Hematopoietic multipotent progenitor cell (in vitro differentiated cells): ENCODE measurements at places on chromosomes 16 and 17. TPM values are rescaled to one million over a fixed set of nuclear protein-coding genes. Genes with fewer than 3 reads are reported as not detected.

DNA sequence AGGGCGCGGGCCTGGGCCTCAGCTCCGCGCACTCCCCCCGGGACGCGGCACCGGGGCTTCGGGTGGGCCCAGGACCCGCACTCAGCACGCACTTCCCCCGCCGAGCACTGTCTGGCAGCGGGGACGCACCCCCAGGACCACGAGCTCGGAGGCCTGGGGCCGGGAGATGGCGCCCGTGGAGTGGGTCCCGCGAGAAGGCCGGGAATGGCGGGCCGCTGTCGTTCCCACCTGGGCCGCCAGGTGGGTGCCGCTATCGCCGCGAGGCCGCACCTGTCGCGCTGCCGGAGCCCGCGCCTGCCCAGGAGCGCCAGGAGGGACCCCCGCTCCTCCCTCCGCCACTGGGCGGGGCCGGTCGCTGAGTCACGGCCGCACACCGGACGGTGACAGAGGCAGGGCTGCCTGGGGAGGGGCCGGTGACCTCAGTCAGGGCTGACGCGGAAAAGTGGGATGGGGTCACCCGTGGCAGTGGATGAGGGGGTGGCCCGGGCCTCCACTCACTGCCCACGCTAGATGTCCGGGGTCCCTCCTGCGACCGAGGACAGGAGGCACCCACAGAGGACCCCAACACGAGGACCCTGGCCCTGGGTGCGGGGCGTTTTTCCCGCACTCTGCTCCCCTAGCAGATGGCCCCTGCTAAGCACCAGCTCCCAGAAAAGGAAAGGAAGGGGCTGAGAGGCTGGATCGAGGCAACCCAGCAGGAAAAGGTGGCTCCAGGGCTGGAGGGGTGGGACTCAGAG is 6.9 kb upstream of the ACTG1 start:
- no peak for DNase-seq

- no peak for DNase-seq
Observed at GRCh38 chr17:70202840-70203239, 33.5 kb downstream of the KCNJ2 start.

DNA sequence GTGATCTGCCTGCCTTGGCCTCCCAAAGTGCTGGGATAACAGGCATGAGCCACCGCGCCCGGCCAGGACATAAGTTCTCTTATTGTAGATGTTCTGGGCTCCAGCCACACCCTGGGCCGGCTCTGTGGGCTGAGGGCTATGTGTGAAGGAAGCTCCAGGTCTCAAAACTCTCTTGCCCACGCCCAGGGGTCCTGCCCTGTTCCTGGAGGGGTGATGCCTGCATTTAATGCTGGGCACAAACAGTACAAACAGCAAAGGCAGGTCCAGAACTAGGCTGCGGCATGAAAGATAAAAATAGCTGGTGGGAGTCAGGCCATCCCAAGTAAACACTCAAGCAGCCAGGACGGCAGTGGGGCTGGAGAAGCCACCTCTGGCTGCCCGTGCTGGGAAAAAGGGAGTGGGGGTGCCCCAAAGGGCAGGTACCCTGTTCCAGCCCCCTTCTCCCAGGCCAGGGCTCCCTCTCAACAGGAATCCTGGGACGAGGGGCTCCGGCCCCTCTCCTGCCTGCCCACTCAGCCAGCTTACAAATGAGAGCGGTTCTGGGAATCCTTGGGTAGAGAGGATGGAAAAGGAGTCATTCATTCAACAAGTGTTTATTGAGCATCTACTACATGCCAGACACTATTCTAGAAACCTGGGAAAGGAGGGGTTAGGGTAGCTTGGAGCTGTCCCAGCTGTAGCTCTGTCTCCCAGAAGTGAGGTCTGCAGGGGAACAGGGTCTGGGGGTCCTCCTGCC is 4.6 kb downstream of the TRIM47 start:
- no peak for DNase-seq

DNA sequence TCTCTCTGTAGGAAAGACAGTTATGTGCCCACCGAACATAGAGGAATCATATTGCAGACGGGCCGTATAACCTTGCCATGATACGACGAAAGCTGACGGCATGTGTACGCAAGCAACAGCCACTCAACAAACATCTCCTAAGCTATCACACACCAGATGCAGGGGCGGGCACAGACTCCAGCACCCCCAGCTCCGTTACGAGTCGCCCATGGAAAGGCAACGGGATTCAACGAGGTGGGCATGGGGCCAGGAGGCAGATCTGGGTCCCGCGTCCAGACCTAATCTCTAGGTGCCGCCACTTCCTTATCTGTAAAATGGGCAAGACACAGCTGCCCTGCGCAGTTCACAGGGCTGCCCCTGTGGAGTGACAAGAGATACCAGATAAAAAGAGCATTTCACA is 35.6 kb downstream of the ABR start:
- DNase-seq = no peak

DNA sequence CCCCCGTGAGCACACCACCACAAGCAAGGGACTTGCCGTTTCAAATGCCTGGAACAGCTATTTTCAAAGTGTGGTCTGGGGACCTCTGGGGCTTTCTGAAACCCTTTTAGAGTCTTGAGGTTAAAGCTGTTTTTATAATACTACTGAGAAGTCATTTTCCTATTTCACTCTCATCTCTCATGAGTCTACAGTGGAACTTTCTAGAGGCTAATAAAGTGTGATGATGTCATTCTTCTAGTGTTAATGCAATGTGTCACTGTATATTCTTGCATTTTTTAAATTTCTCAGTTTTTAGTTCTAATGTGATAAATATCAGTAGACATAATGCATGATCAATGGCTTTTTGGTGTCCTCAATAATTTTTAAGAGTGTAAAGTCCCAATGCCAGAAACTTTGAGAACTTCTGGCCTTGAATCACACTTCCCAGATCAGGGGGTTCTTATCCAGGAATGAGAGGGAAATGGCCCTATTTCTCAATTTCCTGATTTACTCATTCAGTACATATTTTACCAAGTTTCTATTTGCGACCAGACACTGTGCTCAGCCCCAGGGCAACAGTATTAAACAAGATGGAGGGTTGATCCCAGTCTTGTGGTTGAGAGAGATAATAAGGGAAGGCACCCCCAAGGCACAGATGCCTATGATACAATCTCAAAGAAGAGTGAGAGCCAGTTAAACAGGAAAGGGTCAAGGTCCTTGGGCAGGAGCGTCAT is 444.0 kb downstream of the HS3ST3B1 start:
- DNase-seq = no peak

DNA sequence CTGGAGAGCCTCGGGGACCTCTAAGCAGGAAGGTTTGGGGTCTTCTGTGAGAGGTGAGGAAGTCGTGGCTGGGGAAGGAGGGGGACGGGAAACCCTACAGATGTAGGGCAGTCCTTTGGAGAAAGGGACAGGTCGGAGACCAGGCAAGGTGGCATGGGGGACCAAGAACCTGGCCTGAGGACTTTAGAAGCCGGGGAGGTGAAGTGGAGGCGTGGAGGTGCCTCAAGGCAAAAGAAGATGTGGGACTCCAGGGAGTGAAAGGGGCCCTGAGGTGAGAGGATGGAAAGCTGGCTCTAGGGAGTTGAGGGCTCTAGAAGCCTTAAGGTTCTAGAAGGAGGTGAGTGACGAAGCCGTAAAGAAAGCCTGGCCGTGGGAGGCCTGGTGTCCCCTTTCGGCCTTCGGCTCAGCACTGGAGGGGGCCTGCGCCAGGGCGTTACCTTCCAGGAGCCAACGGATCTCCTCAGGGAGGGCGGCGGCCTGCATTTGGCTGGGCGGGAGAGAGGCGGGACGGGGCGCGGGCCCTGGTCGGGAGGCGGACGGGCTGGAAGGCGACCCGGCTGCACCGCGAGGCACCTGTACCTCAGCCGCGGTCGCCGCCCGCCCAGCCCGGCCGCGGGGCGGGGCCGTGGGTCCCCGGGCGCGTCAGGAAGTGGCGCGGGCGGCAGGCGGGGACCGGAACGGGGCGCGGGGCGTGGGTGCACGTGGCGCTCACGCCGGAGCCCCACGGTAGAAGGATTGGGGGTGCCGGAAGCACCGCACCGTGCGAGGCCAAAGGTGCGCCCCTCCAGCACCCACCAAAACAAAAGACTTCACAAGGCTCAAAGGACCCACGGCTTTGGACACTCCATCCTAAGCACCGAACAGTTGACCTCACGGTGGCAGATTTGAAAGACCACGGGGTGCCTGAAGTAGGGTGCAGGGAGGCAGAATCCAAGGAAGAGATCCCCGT is at the start of gene SKAP1:
SKAP1 (minus strand) TSS at position 577 of the 949 bp plus-strand sequence.
- no peak for DNase-seq

DNA sequence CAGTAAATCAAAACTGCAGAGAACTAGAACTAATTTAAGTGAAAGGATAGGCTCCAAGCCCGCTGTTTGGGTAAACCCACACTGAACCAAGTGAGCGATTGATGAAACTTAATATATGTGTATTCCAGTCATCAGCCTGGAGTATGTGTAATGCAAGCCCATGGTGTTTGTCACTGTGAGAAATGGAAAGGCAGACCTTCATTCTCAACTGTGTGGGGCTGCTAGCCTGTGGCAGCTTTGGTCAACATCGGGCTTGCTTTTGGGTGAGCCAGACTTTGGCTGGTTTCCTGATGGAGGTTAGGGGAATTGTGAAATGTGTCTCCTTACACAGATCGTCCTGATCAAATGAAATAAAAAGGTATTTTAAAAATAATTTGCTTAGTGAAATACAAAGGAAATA is 279.9 kb downstream of the IRX3 start:
- DNase-seq = no peak

DNA sequence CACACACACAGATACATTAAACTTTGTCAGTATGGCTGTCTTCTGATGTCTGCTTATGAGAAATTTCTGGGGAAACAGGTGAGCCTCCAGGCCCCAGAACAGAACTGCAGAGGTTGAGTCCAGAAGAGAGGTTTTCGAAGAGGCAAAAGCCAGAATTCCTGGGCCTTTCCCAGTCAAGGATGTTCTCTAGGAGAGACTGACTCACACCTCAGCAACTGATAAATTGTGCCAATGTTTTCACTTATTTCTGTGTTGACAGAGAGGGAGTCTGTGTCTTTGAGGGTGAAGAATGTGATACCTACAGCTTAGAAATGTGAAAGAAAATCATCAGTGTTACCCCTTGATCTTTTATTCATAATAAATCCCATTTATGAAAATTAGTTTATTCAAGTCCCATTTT is 30.3 kb downstream of the LDHD start:
- no peak for DNase-seq

GRCh38 chr17:60372790-60373483 is 19.0 kb downstream of the USP32 start:
- DNase-seq = no peak

GRCh38 chr16:89409161-89409711 is 81.1 kb downstream of the ANKRD11 start:
- peak; percentile 16 for DNase-seq

GRCh38 chr16:84794186-84794585 is 25.6 kb upstream of the CRISPLD2 start:
- DNase-seq = no peak

DNA sequence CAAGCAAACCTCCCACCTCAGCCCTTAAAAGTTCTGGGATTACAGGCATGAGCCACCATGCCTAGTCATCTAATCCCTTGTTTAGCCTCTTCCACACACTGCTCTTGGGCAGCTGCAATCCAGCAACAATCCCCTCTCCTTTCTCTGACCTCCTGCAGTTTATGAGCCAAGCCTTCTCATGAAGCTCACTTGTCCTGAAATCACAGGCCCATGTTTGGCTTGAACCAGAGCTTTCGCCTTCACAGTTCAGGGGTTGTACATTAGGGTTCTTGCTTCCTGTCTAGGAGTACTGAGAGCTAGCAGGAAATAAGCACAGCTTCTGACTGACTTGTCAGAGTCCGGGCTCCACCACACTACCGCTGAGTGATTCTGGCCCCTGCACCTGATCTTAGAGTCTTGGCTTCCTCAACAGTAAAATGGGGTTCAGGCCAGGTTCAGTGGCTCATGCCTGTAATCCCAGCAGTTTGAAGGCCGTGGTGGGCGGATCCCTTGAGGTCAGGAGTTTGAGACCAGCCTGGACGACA is 16.3 kb downstream of the ERAL1 start:
- DNase-seq = no peak

DNA sequence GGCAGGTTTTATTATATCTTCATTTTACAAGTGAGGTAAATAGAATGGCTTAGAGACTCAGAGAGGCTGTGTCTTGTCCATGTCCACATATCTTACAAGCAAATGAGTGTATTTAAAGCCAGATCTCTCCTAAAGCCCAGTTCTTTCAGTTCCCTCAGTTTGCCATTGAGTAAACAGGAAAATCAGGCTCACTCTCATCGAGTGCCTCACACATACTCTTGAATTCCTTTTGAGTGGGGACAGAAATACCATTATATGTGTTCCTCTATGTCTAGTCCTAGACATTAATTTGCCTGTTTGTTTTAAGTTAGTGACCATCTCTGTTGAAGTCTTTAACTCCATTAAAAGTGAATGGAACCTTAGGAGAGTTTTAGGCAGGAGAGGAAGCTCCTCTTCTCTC is 40.1 kb downstream of the BPTF start:
- DNase-seq = no peak

DNA sequence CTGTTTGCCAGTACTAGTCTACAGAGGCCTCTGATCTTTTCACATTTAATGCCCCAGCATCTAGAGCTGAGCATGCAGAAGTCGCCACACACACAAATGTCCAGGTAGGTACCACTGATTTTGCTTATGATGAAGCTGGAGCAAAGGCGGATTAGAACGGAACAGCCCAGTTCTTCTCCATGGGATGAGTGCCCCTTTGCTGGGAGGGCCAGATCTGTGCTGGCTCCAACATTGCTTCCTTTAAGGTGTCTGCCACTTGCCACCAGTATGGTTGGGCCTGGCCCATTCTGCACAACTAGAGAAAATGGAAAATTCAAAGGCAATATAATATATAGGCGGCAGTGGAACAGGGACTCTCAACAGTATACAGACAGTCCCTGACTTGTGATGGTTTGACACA is 2.2 kb upstream of the MNT start:
- no peak for DNase-seq

- DNase-seq = no peak
Observed at GRCh38 chr16:30966033-30966619, 8.6 kb downstream of the SETD1A start.

DNA sequence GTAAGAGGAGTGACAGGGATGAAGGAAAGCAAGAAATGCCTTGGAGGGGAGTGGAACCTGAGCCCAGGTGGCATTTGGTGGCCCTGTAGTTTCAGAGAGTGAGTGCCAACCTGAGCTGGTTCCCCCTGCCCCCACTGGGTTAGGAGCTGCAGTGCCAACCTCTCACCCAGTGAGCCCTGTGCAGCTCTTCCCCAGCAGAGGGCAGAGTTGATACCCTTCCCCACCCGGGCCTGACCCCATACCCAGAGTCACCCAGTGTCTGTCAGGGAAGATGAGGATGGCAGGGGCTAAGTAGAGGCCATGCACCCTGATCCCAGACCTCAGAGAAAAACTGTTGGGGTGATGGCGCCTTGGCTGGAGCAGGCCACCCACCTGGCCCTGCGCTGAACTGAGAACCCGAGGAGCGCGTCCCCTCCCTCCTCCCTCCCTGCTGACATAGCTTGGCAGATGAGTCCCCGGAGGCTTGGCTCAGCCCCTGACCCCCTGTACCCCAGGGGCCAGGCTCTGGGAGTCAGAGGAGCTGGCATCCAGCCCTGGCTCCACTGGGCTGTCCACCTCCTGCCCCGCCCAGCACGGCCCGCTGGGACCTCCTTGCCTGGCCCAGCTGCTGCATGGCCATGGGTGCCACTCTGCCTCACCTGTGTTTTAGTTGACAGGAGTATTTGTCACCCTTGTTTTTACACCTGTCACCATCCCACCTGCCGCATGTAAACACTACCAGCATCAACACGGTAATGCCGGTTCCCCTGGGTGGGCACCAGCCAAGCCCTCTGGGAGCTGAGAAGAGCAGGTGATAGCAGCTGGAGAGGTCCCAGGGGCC is 113.9 kb downstream of the AMFR start:
- no peak for DNase-seq

HS3ST6 gene
- not detected for total RNA-seq

TMEM186 gene
- 6.5 TPM for total RNA-seq

ALOX15 gene
- total RNA-seq = 0.27 TPM

MYH2 gene
- not detected for total RNA-seq

HOXB4 gene
- total RNA-seq = 6.5 TPM

SYNGR3 gene
- total RNA-seq = 4.3 TPM
